CD4-positive, alpha-beta T cell treated with Interleukin-17A for 1 hour (primary cell): ENCODE measurements at places on chromosomes 13 and 19.

- DNase-seq: no peak
These were observed 14.9 kb upstream of the AP1M2 start for GRCh38 chr19:10601999-10602329.

DNA sequence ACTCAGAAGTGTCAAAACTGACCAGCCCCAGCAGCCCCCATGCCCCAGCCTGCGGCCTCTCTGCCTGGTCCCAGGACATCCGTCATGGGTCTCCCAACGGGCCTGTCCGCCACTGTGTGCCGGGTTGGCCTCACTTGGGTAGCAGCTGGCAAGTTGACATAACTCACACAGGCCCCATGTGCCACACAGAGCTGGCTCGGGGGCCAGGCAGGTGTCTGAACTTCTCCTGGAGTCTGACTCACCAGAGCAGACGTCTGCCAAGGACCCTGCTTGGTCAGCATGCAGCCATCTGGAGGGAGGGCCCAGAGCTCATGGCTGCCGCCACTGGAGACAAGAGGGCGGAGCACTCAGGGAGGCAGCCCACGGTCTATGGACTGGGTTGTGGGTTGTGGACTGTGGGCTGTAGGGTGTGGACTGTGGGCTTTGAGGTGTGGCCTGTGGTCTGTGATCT is 32.0 kb upstream of the TMEM255B start:
- DNase-seq: no peak

GRCh38 chr19:34214040-34214439 is 40.3 kb upstream of the GARRE1 start:
- no peak for DNase-seq

DNA sequence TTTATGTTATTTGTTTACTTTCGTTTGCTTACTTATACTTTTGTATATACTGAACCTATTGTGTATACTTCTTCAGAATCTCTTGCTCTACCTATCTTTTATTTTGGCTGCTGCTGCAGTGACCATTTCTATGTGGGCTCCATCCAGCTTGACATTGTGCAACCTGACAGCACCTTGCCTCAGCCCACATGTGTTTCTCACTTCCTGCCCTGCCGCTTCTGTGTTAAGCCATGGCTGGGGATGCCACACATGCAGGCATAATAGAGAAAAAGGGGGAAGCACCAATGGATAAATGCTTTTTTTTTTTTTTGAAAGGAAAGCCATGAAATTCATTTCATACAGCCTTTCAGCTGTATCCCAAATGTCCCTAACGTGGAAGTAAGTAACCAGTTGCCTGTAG is 147.6 kb downstream of the RBM26 start:
- DNase-seq: no peak

- no peak for DNase-seq
These were observed 1405.0 kb downstream of the OLFM4 start for GRCh38 chr13:54433493-54434206.

GRCh38 chr19:4559569-4559968 is at the start of gene SEMA6B:
Gene SEMA6B (minus strand): TSS chr19:4559684. CDS start chr19:4558457, 1,227 bp downstream.
- DNase-seq: no peak

- DNase-seq: no peak
These were observed 1148.6 kb upstream of the PRR20A start for GRCh38 chr13:55992145-55992544.

DNA sequence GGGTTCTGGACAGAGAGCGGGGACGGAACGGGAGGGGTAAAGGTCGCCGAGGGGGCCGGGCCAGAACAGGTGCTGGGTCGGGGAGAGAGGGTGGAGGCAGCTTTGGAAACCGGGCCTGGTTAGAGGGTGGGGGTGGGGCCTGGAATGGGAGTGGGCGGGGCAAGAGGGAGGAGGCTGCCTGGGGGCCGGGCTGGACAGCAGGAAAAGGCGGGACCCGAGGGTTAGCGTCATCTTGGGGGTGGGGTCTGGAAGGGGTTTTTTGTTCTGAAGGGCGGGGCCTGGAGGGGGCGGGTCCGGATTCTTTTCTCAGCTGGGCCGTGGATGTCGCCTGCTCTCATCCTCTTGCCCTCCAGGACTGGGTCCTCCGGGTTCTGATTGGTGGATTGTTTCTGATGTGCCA is 4.3 kb upstream of the ZNF813 start:
- DNase-seq: no peak

- DNase-seq: peak; percentile 52
These were observed 171.9 kb downstream of the FOXO1 start for GRCh38 chr13:40494513-40494912.

GRCh38 chr19:14748601-14749000 is 29.8 kb downstream of the ADGRE2 start:
- no peak for DNase-seq

GRCh38 chr13:111937777-111938311 is 129.1 kb upstream of the SOX1 start:
- no peak for DNase-seq

GRCh38 chr13:110485604-110486003 is 75.9 kb downstream of the RAB20 start:
- no peak for DNase-seq

GRCh38 chr19:30011051-30011578 is 69.1 kb downstream of the URI1 start:
- DNase-seq: no peak

GRCh38 chr13:20831933-20832332 is 58.2 kb upstream of the EEF1AKMT1 start:
- no peak for DNase-seq

DNA sequence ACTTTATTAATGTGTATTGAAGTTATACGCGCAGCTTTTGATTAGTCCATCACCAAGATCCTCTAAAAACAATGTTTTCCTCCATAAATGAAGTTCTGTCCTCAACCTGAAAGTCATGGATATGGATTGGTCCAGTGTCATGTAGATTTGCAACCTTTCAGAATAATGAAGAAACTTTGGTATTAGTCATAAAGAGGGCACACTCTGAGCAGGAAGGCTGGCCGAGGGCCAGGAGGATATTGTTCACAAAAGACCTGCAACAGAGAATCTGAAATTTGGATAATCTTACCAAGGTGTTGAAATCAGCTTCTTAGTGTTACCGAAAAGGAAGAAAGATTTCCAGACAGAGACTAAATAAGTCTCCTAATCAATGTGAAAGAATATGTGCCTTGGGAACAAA is 20.7 kb downstream of the CLDN10 start:
- no peak for DNase-seq

DNA sequence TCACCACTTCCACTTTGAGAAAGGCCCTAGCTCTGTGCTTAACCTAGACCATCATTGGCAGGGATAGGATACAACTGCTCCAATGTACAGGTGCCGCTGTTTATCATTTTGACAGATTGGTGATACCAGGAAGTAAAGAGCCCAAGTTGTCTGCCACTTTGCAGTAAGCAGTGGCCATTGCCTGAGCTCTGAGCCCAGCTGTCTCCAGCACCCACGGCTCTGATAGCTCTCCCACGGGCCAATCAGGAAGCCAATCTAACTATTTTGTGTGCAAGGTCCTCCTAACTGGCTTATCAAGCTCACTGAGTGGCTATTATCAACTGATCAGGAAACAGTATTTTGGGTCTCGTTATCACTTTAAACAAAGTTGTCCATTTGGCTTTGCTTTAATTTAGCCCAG is 181.1 kb downstream of the DCT start:
- no peak for DNase-seq

DNA sequence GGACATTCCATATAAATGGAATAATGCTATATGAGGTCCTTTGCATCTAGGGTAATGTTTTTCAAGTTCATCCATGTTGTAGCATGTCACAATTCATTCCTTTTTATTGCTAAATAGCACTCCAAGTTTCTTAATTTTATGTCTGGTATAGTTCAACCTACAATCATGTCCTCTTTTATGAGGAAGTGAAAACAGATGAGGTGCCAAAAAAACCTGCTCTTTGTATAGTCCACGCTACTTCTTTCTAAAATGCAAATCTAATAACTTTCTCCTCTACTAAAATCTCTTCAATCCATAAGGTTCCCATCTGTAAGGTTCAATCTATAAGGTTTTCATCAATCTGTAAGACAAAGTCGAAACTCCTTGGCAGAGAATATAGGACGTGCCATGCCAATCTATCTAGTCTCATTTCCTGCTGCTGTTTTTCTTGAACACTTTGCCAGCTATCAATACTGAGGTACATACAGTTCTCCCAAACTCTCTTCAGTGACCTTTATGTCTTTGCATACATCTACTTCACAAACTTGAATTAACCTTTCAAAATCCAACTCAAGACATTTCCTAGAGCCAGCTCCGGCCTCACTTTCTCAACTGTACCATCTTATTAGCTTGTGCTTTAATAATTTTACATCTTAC is 33.7 kb downstream of the INTS6 start:
- DNase-seq: no peak

DNA sequence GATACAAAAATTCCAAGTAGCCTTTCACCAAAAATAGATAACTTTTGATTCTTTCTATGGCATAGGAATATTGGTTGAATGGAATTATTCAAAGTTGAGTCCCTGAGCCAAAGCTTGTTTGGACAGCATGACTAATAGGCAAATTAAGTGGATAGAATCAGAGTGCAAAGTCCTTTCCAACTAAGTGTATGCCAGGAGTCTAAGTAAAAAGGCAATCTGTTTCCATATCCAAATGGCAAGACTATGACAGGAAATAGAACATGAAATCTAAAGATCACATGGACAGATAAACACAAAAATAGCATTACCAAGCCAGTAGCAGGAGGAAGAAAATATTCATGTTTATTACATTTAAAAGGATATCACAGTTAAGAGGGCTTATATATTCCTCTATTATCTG is 804.6 kb downstream of the SLITRK6 start:
- DNase-seq: no peak

GRCh38 chr19:4067396-4068046 is 822 bp upstream of the ZBTB7A start:
- DNase-seq: no peak

- peak; percentile 81 for DNase-seq
These were observed 4.3 kb upstream of the ZNF17 start for GRCh38 chr19:57406516-57407123.

DNA sequence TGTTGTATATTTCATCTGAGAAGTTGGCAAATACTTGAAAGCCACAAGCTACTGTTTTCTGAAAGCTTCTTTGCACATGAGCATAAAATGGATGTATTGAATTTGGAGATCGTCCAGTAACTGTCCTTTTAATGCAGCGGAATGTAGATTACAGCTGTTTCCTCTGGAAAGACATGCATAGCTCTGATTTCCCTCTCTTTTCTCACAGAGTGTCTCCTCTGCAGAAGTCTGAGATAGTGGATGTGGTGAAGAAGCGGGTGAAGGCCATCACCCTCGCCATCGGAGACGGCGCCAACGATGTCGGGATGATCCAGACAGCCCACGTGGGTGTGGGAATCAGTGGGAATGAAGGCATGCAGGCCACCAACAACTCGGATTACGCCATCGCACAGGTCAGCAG is 283.0 kb downstream of the SHISA2 start:
- DNase-seq: no peak

DNA sequence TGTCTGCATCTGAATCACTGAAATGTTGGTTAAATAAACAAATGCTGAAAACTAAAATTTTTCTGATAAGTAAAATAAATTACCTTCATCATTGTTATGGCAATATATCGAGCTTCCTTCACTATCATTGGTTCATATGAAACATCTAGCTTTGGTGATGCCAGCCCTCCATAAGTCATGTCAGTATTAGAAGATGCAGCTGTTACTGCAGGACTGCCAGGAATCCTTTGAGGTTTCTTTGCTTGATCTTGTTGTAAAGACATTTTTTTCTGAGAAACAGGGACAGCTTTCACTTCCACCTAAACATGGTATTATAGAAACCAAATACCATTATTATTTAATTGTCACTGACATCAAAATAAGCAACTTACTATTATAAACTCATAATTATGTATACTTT is 123.7 kb upstream of the FBXL3 start:
- DNase-seq: no peak

- peak; percentile 81 for DNase-seq
These were observed 36.4 kb upstream of the NANOS3 start for GRCh38 chr19:13840305-13841085.

DNA sequence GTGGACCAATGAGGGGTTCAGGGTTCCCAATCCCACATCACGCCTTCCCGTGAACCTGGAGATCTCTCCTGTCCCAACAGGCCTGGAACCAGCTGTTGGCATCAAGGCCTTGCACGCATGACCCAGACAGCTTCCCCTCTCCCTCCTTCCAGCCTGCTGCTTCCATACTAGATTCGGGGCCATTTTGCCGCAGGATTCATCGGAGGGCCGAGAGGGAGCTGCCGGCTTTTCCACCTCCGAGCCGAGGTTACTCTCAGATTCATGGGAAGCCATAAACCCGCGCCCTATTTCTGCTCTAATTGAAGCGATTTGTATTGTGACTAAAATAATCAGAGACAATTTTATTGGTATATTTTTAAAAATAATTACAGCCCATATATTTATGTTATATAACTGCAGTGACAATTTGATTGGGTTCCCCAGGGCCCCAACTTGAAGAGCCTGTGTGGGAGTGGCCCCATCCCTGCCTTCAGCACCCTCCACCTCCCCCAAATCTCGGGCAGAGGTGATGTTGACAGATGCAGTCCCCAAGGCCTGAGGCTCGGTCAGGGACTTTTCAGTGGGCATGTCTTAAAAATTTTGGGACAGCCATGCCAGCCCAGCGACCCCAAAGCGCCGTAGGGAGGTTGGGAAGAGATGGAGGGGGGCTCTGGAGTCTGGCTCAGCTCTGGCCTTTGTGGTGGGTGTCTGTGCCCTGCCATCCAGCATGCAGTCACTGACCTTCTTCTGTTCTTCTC is 30.8 kb upstream of the PEPD start:
- DNase-seq: no peak

DNA sequence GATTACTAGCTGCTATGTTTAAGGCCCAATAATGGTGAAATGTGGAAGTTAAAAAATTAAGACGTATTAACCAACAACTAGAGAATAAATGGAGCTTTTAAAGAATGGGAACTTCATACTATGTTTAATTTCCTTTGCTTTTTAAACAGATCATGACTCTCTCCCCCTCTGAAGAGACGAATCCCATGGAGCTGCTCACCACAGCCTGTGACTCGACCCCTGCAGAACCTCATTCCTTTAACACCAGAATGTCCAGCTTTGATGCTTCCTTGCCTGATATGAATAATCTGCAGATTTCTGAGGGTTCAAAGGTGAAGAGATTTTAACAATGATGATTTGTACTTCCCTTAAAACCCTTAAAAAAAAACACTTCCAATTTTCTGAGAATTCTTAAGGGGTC is 53.0 kb downstream of the ZAR1L start:
- no peak for DNase-seq

- peak; percentile 25 for DNase-seq
These were observed 39.1 kb downstream of the PCDH8 start for GRCh38 chr13:52809310-52809769.

- DNase-seq: peak; percentile 79
These were observed 20.4 kb downstream of the LMTK3 start for GRCh38 chr19:48490981-48491792.

- peak; percentile 96 for DNase-seq
These were observed 16.9 kb downstream of the FAM187B start for GRCh38 chr19:35211545-35212230.

GRCh38 chr19:6101991-6102390 is 8.3 kb downstream of the RFX2 start:
- no peak for DNase-seq

DNA sequence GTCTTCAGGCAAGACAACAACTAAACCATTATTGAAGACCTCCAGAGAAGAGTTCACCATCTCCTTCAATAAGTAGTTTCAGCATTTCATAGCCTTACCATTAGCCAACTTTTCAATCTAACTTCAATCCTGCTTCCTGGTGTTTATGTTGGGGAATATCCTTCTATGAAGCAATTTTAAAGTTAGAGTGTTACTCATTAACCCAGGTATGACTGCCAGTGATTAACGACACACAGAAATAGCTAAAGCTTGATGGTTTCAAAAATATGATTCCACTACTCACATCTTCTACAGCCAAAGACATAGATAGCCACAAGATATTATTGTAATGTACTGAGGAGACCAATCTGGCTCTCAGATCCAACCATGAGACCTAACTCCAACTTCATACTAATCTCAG is 403.2 kb downstream of the EFNB2 start:
- DNase-seq: no peak
